Stimulated activated CD8-positive, alpha-beta memory T cell treated with anti-CD3 and anti-CD28 coated beads, Interleukin-7, amount 100 ng/mL, for 24 hours (primary cell): ENCODE measurements at places on chromosomes 6 and 20.

DNA sequence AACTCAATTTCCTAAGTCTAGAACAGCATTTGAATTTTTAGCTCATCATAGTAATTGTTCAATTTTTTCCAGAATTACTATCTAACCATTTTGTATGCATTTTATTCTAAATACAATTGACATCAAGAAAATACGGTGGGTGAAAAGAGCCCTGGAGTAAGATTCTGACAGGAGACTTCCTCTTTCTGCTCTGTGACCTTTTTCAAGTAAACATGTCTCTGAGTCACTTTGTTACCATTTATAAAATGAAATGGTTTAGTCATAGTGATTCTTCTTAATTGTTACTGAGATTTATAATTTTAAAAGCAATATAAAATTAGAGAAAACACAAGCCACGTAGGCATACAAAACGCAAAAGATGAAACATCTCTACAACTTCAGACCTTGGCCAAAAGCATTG lies 80.2 kb downstream of the PLCB1 start:
- no peak for DNase-seq

DNA sequence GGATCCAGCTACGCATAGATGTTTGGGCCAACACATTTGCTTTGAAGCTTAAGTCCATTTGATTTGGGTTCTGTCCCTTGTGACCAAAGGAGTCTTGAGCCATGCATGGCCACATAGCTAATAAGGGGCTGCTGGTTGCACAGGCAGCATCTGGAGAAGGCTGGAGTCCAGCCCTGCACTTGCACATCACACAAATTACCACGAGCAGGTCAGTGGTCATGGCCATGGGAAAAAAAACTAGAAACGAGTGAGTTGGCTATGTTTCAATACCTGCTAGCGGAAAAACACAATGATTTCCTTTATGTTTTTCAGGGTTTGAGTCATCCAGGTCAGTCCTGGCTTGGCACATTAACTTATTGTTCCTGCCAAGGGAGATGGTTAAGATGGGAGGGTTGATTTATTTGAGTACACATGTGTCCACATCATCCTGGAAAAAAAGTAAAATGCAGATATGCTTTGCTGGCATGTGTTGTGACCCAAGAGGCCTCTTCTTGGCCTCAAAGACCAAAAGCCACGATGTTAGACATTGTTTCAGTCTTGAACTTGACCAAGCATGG lies 5.6 kb upstream of the STX16 start:
- no peak for DNase-seq

DNA sequence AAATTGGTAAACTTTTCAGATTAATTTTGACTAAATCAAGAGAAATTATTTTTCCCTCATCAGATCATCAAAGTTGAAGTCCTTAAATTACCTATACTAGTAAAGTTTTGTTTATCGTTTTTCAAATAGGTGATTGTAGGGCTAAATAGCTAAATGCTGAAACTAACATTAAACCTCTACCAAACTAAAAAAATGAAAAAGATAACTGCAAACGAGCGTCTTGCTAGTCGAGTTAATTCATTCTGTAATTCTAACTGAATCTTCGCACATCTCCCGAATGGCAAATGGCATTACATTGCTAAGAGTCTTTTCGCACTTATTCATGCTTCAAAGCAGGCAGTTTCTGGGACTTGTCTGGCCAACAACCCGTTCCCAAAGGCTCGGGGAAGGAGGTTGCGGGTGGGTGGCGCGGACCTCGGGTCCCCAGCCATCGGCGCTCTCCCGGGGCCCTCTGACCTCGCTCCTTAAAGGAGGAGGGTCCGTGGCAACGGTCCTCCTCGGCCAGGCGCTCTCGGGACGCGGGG lies 43.8 kb downstream of the POPDC3 start:
- no peak for DNase-seq

DNA sequence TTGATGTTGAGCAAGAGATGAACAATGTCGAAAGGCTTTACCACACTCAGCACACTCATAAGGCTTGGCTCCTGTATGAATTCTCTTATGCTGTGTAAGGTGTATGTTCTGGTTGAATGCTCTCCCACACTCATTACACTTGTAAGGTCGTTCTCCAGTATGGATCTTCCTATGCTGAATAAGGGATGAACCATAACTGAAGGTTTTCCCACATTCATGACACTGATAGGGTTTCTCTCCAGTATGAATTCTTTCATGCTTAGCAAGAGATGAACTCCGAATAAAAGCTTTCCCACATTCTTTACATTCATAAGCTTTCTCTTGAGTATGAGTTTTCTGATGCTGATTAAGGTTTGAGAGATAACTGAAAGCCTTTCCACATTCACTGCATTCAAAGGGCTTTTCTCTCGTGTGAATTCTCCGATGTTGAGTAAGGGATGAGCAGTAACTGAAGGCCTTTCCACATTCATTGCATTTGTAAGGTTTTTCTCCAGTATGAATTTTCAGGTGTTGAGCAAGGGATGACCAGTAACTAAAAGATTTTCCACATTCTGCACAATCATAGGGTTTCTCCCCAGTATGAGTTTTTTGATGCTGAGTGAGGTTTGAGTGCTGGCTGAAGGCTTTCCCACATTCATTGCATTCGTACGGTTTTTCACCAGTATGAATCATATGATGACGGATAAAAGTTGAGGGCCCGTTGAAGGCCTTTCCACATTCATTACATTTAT lies 21.1 kb downstream of the ZNF184 start:
- no peak for DNase-seq

GRCh38 chr6:117206944-117207687 lies 58.2 kb upstream of the VGLL2 start:
- DNase-seq = no peak

DNA sequence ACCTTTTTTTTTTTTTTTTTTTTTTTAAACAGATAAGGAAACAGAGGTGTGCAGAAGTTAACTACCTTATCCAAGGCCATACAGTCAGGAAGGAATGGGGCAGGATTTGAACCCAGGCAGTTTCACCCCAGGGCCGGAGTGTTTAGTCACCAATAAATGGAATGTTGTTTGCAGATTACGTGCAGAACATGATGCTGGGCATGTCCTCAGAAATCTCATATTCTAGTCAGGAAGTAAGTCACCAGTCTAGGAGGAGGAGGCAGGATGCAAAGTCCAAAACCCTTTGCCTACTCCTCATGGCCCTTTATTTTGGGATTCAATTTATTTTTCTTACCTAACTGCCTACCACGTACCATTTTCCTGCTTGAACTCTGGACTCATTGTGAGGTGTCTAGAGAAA lies 57.1 kb upstream of the LRRC1 start:
- no peak for DNase-seq
